Activated T-cell treated with anti-CD3 and anti-CD28 coated beads, Interleukin-2, amount 50 U/mL, for 24 hours (primary cell): ENCODE measurements at places on chromosomes 1 and 21.

GRCh38 chr1:229002037-229002436 lies 266.8 kb downstream of the RHOU start:
- H3K4me1 ChIP-seq: peaks cover 12% of the 10 kb centered on the region
- no peak for DNase-seq
- H3K27me3 ChIP-seq: no peaks in the 10 kb centered on the region
- H3K27ac ChIP-seq: no peak overlapping the region
- H3K36me3 ChIP-seq: no peaks in the 10 kb centered on the region
- no peak overlapping the region for H3K4me3 ChIP-seq

DNA sequence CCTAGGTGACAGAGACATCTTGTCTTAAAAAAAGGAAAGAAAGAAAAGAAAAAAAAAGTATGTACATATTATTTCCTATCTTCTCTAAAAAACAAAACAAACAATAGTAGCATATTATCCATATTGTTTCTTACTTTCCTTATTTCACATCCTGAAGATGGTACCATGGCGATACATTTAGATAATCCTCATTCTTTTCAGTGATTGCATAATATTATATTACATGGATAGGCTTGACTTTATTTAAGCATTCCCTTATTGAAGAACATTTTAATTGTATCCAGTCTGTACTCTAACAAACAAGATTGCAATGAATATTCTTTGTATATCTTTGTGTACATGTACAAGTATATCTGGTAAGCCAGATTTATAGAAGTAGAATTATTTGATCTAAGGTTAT lies 82.9 kb upstream of the PUM1 start:
- DNase-seq: no peak
- H3K4me1 ChIP-seq: peaks cover 5% of the 10 kb centered on the region
- H3K4me3 ChIP-seq: no peak overlapping the region

- H3K27ac ChIP-seq: no peak overlapping the region
- no peak overlapping the region for H3K4me3 ChIP-seq
- peaks cover 82% of the 10 kb centered on the region for H3K36me3 ChIP-seq
- DNase-seq: no peak
These were observed 20.8 kb upstream of the CCDC17 start for GRCh38 chr1:45644661-45645060.

- H3K27ac ChIP-seq: no peak overlapping the region
- no peaks in the 10 kb centered on the region for H3K4me1 ChIP-seq
- no peaks in the 10 kb centered on the region for H3K36me3 ChIP-seq
- peaks cover 2% of the 10 kb centered on the region for H3K27me3 ChIP-seq
These were observed 5.2 kb upstream of the DMRTB1 start for GRCh38 chr1:53454019-53454418.

DNA sequence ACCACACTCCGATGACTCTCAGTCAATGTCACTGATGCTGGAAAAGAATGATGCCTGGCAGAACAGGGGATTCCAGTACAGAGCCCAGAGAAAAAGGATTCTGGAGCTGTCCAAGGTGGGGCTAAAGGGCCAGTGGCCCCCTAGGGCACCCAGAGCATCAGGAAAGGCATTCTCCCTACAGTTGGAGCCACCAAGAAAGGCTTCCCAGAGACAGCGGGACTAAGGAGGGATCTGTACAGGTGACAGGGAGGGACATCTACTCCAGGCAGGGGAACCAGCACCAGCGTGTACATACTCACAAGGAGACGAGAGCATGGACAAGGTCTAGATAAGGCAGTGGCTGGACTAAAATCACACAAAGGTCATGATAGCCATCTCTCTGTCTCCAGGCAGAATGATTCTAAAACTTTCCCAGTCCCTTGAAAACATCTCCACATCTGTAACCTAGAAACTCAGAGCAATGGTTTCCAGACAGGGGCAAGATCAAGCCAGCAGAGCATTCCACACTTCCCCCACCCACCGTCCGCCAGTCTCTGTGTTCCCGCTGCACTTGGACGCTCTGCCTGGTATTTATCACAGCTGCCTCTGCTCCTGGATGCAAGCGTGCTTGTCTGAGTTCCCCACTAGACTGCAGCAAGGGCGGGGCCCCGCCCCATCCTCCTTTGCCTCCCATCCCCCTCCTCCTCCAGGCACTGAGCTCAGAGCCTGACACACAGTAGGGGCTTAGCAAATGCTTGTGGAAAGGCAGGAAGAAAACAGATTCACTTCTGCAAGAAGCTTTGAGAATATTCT lies 111.6 kb upstream of the ZC3H12A start:
- no peaks in the 10 kb centered on the region for H3K36me3 ChIP-seq
- no peak overlapping the region for H3K4me3 ChIP-seq
- H3K4me1 ChIP-seq: no peaks in the 10 kb centered on the region
- H3K27me3 ChIP-seq: peaks cover 66% of the 10 kb centered on the region

GRCh38 chr1:25803368-25803767 lies 3.4 kb downstream of the SELENON start:
- no peak overlapping the region for H3K4me3 ChIP-seq
- peaks cover 51% of the 10 kb centered on the region for H3K4me1 ChIP-seq
- H3K36me3 ChIP-seq: peaks cover 21% of the 10 kb centered on the region
- no peak for DNase-seq
- no peaks in the 10 kb centered on the region for H3K27me3 ChIP-seq
